ENCODE measurements at places on chromosomes 12 and 14.

- DNase-seq, result no peak
Measured at GRCh38 chr14:25095736-25096437, 45.9 kb upstream of the STXBP6 start.

- DNase-seq, result no peak
Measured at GRCh38 chr12:116116650-116117424, 160.7 kb downstream of the MED13L start.

DNA sequence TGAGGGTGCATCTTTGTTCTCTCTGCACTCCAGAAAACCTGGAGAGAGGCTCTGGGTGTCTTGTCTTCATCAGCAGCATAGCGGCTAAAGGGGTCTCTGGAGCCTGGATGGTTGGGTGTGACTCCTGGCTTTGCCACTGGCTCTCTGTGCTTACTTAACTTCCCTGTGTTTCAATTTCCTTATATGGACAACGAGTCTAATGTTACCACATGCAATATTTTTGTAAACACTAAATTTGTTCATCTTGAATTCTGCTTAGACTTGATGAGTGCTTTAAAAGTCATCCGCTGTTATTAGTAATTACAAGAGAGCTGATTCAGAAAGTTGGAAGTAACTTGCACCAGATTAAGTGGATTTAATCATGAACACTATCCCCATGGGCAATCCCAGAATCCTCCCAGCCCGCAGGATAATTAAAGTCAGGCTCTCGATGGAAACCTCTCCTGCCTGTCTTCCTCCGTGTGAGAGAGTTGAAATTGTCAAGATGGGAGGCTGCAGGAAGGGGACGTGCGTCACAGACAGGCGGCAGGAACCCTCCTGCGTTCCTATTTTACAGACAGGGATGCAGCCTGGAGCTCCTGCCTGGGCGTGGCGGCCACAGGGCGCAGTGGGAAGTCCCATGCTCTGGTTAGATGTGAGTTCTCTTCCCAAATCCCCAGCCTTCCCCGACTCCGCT is 201.2 kb downstream of the TTC8 start:
- DNase-seq, result no peak

DNA sequence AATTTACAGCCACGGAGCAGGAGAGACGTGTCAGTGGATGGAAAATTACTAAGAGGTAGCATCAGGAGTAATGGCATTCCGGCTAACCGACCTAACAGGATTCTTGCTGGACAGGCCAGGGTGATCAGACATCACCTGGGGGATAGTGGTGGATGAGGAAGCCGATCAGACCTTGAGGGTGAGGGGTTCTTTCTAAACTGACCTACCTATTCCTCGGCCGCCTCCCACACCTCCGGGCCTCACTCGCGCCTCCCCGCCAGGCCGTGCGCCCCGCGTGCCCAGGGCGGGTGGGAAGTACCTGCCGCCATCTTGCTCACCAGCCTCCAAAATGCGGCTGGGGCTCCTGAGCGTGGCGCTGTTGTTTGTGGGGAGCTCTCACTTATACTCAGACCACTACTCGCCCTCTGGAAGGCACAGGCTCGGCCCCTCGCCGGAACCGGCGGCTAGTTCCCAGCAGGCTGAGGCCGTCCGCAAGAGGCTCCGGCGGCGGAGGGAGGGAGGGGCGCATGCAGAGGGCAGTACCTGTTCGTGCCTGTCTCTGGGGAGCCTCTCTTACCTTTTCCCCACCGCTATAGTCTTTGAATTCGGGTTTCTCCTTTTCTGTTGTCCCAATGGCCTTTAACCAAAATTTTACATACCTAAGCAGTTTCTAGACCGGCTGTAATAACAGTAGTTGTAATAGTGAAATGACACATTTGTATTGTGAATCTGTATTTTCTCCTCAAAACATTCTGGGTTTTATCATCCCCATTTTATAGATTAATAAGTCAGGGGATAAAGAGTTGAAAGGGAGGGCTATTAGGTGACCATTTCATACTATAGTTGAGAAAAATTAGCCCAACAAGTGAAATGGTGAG is at the start of gene TMPRSS12:
Gene TMPRSS12 (plus strand): TSS at position 290 of the 857 bp plus-strand sequence. CDS start 39 bp downstream, at position 329.
- no peak for DNase-seq

DNA sequence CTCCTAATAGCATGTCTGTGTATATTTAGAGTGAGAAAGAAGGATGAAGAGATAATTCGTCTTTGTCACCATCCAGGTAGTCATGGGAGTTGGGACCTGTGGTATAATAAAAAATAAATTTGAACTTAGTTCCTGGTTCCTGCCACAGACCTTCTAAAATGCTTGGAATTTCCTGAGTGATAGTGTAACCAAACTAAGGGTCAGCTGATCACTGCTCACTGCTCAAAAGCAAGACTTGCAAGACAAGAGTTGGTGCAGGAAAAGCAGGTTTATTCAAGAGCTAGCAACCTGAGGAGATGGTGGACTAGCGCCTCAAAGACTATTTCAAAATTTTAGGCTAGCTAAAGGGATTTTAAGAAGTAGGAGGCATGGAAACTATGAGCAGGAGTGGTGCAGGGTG is 19.1 kb downstream of the ANG start:
- DNase-seq, result no peak

DNA sequence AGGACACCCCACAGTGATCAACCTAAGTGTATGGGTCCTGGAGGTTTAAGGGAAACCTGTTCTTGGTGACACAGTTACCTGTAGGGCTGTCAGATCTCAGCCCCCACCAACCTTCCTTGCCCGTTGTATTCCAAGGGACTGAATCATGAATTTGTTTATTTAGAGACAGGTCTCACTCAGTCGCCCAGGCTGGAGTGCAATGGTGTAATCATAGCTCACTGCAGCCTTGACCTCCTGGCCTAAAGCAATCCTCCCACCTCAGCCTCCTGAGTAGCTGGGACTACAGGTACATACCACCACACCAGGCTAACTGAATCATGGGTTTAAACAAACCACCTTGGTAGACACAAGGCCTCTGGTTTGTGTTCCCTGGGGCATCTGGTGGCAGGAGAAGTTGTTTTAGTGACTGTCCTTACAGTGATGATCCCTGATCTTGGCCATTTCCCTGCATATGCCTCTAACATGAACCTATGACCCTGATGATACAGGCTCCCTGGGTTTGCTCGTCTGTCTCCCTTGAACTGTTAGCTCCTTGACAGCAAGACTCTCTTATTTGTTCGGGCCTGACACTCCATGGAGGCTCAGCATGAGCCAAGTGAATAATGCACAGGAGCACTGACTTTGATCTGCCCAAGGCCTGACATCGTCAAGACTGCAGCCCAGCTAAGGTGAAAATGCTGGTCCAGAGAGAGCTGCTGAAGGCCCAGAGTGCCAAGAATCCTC is 47.9 kb downstream of the PITPNM2 start:
- DNase-seq, result no peak

DNA sequence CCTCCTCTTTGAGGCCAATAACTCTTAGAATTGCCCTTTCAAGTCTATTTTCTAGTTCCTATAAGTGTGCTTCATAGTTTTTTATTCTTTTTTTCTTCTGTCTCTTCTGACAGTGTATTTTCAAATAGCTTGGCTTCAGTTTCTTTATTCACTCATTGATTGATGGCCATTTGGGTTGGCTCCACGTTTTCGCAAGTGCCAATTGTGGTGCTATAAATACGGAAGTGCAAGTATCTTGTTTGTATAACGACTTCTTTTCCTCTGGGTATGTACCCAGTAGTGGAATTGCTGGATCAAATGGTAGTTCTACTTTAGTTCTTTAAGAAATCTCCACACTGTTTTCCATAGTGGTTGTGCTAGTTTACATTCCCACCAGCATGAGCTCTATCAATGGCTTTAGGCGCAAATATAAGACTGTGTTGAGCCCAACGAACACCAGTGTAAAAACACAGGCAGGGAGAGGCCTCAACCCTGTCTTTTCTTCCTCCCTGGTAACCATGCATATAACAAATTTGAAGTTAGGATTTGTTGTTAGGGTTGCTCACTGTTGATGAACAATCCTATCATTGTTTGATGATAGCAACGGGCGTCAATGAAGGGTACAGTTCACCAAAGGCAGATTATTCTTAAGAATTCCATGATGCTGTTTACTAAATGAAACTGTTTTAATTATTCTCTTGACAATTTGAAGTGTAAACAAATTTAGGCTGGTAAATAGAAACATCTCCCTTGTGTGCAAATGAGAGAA is 13.3 kb upstream of the LMNTD1 start:
- no peak for DNase-seq

DNA sequence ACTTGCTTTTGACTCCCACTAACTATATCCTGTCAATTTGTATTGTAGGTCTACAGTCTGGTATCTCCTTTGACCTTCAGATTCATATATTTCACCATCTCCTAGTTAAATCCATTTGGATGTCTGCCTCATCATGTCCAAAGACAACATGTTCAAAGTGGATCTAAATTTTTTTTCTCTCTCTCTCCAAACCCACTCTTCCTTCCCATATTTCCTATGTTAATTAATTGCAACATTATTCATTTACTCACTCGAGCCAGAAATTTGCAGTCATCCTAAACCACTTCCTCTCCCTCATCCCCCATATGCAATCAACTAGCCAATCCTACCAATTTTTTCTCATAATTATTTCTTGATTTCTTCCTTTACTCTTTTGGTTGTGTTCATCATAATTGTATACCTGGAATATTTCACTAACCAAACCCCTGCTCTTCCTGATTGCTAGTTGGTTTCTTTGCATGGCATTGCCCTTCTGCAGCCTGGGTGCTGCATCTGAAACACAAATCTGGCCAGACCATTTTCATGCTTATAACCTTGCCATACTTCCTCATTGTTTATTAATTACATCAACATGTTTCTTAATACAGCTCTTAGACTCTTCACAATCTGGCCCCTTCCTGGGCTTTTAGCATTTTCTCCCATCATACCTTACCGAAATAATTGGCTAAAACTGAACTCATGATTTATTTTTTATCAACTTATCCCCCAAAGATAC is 442.2 kb downstream of the ADAMTS20 start:
- no peak for DNase-seq

GRCh38 chr12:47943623-47944340 is 19.6 kb upstream of the TMEM106C start:
- no peak for DNase-seq
